ENCODE measurements at places on chromosomes 1 and 21.

DNA sequence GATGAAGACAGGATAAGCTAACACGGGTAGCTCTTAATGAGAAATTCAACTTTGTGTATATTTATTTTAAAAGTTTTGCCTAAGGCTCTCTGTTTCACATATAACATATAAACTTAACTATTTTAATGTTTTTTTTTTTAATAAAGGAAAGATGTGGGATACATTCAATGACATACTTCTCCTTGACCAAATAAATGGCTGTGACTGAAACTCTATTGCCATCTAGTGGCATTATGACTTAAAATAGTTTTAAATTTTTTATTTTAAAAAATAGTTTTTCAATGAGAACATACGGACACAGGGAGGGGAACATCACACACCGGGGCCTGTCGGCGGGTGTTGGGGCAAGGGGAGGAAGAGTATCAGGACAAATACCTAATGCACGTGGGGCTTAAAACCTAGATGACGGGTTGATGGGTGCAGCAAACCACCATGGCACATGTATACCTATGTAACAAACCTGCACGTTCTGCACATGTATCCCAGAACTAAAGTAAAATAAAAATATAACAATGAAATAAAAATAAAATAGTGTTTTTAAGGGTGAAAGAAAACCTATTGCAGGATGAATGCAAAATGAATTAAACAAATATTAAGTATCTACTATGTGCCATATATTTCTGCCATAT is 83.4 kb downstream of the LYST start:
- DNase-seq: no peak

GRCh38 chr1:173057984-173058383 is 7.2 kb upstream of the TNFSF18 start:
- no peak for DNase-seq

DNA sequence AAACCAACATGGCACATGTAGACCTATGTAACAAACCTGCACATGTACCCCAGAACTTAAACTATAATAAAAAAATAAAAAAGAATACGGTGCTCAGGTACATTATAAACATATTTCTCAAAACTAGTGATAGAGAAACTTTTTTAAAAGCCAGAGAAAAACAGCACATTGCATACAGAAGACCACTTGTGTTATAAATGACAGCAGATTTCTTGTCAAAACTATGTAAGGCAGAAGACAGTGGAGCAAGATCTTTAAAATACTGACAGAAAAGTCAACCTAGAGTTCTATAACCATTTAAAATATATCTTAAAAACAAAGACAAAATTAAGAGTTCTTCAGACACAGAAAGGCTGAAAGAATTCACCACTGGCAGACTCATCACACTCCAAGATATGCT is 144.7 kb downstream of the NEGR1 start:
- DNase-seq: no peak

GRCh38 chr1:40305451-40305850 is 11.6 kb downstream of the COL9A2 start:
- DNase-seq: no peak

- no peak for DNase-seq
Observed at GRCh38 chr1:85244271-85245061, 15.0 kb downstream of the C1orf52 start.

GRCh38 chr21:34909492-34910292 is 139.4 kb downstream of the RUNX1 start:
- DNase-seq: no peak

- DNase-seq: no peak
Observed at GRCh38 chr1:119351997-119352396, 16.6 kb upstream of the HAO2 start.

GRCh38 chr1:113660088-113660487 is 99.2 kb downstream of the PHTF1 start:
- DNase-seq: no peak

DNA sequence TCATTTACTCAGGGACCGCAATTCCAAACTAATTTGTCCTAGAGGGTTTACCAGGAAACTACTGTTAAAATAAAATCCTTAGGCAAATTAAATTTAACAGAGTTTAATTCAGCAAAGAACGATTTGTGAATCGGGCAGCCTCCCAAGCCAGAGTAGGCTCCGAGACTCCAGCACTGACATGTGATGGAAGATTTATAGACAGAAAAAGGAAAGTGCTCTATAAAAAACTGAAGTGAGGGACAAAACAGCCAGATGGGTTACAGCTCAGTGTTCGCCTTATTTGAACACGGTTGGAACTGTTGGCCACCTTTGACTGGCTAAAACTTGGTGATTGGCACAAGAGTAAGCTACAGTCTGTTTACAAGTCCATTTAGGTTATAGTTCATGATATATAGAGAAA is 35.2 kb upstream of the RCSD1 start:
- DNase-seq: no peak

All from stimulated activated CD8-positive, alpha-beta memory T cell treated with anti-CD3 and anti-CD28 coated beads, Interleukin-15, amount 100 ng/mL, for 4 hours (primary cell).